ENCODE measurements at places on chromosomes 12 and 14.

DNA sequence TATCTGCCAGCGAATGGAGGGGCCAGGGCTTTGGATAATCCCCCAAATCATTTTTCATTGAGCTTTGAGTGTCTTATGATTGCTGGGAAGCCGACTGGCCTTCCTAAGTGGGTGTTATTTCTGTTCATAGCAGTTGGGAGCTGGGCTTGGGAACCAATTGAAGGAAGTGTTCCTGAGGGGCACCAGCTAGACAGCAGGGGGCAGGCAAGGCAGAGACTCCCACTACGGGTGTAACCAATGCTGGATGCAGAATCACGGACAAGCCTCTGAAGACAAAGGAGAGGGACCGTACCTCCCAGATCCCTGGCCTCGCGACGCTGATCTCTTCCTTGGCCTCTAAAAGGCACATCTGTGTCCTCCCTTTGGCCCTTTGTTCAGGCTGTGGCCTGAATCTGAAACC is 149.0 kb upstream of the PRMT8 start:
- no peak for DNase-seq

- no peak for DNase-seq
Observed at GRCh38 chr14:24986206-24986893, 63.6 kb downstream of the STXBP6 start.

DNA sequence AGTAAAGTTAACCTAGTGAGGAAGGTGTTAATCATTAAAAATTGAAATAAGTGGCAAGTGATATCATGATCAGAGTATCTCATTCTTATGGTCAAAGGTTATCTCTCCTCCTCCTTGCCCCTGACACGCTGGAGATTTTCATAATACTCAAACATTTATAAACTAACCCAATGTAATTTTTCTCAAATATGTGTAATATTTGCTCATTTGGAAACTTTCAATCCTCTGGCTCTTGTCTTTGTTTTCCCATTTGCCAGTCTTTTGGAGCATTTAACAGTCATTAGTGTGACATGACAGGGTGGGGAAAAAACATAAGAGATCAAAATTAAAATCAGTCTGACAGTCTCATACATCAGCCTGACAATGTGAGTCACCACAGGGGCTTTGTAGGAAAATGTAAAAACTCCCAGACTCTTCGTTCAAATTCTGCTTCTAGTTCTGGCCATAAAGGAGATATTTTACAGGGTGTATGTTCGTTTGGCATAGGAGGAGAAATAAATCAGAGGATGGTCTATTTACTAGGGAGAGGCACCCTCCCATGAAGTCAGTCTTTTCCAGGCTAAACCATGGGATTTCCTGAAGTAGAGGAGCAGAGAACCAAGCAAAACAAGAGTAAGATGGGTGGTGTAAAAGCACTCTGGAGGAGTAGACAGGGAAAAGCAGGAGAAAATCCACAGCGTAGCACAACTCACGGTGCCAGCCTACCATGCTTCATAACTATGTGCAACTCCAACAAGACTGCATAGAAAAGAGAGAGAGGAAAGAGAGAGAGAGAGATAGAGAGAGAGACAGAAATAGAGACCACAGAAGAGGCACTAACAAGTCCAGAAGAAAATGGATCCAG is 369.2 kb upstream of the PDE3A start:
- no peak for DNase-seq

- no peak for DNase-seq
Observed at GRCh38 chr12:83349907-83350611, 663.4 kb downstream of the TMTC2 start.

GRCh38 chr14:105418269-105419194 is 1.1 kb upstream of the MTA1 start:
- DNase-seq, result no peak

DNA sequence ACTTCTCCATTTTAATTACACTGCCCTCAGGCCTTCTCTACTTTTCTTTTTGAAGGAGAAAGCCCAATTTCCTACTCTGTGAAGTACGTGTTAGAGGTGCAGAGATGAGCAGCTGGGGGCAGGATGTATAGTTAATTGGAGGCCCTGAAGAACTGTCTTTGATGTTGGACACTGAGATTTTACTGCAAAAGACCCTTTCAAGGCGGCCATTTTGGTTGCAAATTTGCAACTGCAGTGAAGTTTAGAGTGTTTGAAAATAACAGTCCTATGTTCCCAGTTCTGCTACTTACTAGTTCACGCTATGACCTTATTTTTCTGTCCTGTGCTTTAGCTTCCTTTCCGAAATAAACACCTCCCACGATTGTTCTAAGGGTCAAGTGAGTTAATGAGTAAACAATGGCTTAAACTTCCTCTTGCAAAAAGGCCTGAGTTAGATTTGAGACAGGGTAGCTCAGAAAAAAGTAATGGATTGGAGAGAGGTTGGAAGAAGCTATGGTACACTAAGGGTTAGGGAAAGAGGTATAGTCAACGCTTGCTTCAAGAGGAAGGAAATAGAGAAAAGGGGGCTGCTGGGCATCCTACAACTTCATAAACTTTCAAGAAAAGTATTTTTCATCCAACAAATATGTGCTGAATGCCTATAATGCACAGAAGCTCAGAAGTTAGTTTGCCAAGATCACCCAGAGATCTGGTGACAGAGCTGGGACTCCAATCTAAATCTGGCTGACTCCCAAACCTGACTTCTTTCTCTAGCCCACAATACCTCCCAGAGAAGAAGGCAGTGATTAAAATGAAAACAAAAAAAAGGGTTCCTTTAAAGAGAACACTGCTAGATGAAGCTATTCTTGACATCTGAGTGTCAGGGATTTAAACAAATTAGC is 26.4 kb upstream of the DICER1 start:
- DNase-seq, result no peak

DNA sequence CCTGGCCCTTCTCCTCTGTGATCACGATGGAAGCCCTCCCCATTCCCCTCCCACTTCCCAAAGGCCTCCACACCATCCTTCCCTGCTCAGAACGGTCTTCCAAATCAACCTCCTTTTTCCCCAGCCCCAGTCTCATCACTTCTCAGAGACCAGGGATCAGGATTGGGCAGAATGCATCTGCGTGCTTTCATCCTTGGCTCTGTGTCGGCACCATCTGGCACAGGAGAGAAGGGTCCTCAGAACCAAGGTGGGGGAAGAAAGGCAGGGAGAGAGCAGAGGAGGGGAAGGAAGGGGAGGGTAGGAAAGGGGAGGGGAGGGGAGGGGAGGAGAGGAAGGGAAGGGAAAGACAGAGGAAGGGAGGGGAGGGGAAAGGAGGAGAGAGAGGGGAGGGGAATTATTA is 52.4 kb upstream of the FICD start:
- no peak for DNase-seq

GRCh38 chr12:34097213-34097612 is 74.9 kb downstream of the ALG10 start:
- no peak for DNase-seq

DNA sequence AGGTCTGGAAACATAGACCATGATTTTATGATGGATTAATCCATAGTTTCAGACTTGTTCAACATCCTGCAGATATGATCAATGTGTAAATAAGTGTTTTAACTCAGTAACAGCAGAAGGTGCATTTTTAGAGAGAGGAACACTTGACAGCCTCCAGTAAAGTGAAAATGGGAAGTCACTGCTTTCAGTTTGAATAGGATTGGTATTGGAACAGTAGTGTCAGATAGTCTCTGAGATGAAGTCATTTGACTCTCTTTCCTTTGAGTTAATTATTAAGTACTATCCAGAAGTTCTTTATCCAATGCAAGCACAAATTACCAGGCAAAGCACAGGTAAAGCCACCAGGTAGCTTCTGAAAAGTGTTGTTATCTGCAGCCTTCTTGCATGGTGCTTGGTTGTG is 14.5 kb upstream of the NAV3 start:
- no peak for DNase-seq

GRCh38 chr12:13661005-13661887 is 320.2 kb downstream of the GRIN2B start:
- peak; percentile 1 for DNase-seq

- no peak for DNase-seq
Observed at GRCh38 chr14:51473351-51473750, 178.4 kb upstream of the FRMD6 start.

DNA sequence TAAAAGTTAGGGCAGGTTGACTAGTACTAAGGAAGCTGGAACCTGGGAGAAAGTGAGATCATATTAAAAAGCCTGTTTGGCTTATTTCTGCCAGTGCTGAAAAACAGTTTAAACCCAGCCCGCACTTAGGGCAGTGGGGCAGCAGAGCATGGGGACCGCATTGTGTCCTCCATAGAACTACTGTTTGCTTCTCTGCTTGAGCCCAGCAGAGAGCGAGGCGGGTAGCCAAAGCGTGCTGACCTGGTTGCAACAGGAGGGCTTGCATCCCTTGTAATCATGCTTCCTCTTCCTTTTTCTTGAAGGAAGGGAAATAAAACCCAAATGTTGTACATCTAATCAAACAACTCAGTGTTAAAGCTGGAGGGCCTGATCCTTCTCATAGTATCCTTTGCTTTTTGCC is 82.5 kb upstream of the HOXC13 start:
- DNase-seq, result no peak

- peak; percentile 12 for DNase-seq
Observed at GRCh38 chr12:52681526-52682380, 1.5 kb upstream of the KRT1 start.

DNA sequence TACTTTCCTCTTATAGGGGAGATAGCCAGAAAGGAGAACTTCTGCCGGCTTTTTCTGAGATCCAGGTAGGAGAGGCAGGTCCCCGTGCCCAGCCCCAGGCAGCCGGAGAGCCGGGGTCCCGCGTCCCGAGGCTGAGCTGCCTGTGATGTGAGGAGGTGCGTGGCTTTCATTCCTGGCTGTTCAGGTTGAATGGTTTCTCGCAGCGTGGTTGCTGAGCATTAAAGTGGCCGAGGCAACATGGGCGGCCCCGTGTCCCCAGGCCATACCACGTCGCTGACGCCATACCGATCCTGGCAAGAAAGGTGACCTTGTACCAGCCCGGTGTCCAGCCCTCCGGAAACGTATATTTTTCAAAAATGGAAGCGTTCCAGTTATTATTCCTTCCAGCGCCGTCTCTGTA is 116.7 kb upstream of the MYL2 start:
- DNase-seq, result no peak

DNA sequence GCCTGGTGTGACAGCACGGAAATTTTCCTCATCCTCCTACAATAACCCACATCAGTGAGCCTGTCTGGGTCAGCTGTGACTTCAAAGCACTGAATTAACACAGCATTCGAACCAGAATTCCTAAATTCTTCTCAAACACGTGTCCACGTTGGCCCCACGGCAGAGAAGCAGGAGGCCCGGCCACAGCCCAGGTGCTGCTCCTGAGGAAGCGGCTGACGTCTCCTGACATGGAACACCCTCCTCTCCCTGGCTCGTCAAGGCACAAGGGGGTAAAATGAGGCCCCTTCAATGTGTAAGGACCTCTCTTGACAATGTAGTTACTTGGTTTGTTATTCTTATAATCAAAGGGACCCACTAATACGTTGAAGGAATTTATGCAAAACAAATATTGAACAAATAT is 156.3 kb upstream of the GSC start:
- DNase-seq, result no peak

- no peak for DNase-seq
Observed at GRCh38 chr14:26526137-26526536, 71.7 kb downstream of the NOVA1 start.

- DNase-seq, result no peak
Observed at GRCh38 chr14:100536721-100537445, 50.3 kb downstream of the BEGAIN start.

GRCh38 chr12:32889011-32889760 is 7.4 kb downstream of the PKP2 start:
- DNase-seq, result no peak

- DNase-seq, result no peak
Observed at GRCh38 chr12:91603060-91603459, 420.4 kb upstream of the DCN start.

DNA sequence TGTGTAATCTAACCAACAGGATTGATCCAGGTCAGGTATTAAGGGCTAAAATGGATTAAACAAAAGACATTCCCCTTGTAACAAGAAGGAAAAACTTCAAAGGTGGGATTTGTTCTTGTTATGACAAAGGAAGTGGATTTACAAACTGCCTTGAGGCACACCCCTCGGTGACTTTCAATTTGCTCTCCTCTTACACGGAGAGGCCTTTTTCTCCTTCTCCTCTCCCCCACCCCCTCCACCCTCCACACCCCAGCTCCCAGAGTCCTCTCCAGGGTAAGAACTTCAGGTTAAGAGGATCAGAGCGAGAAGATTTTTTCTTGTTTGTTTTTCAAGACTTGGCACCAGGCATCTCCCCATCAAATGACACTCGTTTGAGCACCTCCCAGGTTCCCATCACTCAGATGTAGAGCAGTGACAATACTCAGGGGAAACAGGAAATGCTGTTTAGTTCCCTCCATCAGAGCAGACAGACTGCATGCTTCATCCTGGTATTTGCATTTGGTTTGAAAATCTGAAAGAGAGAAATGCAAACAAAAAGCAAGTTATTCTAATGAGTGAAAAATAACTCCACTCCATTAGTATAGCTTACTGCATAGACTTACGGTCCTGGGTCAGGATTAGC is 77.6 kb upstream of the TMEM260 start:
- no peak for DNase-seq

DNA sequence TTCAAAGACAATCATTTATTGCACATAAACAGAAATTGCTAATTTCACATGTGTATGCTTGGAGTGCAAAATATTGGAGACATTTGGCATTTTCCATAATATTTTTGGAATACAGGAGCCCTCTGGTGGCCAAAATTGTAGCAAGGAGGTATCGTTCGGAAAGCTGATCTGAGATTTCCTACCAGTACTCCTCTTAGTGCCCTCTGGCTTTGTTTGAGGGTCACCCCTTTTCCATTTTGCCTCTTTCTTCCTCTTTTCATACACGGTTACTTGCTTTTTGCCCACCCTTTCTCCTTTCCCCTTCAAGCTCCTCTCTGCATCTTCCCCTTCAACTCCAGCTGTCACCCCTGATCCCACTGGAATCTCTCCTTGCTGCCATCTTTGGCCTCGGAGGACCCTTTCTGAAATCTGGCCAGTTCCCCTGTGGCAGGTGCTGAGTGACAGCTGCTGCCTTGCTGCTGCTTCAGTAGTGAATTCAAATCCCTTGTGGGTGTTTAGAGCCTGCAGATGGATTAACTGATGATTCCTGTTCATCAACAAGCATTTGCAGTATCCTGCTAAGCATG is 164.6 kb upstream of the PARP11 start:
- DNase-seq, result no peak

DNA sequence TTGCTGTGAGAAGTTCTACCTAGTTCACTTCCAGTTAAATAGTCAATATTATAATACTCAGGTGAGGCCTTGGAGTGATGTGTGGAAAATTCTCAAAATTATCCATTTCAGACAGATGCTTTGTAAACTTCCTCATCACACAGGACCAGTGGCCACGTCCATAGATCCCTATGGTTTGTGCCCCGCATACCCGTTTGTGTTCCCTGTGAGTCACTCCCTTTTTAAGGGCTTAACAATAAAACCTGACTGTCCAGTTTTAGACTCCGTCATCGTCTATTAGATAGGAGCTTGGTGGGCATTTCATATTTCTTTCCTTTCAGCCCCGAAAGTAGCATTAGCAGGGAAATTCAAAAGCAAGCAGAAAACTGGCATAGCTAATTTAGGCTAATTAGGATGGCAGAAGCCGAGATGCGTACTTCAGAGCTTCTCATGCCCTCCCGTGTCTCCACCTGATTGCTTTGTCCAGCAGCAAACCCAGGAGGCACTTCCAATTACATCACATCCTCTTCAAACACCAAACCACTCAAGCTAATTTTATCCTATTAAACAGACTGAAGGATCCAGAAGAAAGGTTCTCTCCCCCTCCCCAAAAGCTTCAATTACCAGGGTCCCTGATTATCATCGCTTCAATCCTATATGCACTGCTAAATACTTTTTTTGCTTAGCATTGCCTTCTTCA is 186.6 kb upstream of the OTX2 start:
- no peak for DNase-seq

- DNase-seq, result no peak
Observed at GRCh38 chr12:22473212-22473611, 71.1 kb downstream of the C2CD5 start.

GRCh38 chr14:95326987-95327386 is 7.3 kb upstream of the CLMN start:
- DNase-seq, result no peak
